ENCODE measurements at places on chromosomes 2 and 18.

- no peak for DNase-seq
Observed at GRCh38 chr2:47315475-47315874, 87.5 kb upstream of the MSH2 start.

GRCh38 chr2:200100027-200100426, 144.6 kb downstream of the MAIP1 start:
- no peak for DNase-seq

- DNase-seq = no peak
Observed at GRCh38 chr2:60556576-60557485, 3.4 kb upstream of the BCL11A start.

DNA sequence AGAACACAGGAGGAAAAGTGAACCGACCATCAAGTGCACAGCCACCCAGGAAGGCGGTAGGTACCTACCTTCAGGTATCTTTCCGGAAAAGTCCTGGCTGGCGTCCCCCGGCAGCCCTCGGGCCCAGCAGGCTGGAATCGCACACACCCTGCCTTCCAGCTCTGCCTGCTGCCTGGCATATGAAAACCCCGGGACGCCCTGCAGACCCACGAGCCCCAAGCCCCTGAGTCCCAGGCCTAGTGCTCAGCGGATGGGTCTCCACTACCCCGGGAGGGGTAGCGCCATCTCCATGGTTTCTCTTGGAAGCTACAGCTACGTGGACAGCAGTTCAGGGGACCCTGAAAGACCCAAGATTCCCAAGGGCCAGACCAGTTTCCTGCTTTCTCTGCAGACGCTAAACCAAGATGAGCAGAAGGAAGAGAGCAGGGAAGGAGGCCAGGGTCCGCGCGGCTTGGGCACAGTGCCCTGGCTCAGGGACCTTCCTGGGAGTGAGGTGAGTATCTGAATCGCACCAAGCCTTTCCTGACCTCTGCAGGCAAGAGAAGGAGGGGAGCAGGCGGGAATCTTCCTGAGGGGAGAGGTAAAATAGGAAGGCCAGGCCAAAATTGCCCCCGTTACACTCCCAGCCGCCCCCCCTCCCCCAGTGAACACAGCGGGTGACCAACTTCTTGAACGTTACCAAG, 80.4 kb downstream of the ARHGEF4 start:
- no peak for DNase-seq

DNA sequence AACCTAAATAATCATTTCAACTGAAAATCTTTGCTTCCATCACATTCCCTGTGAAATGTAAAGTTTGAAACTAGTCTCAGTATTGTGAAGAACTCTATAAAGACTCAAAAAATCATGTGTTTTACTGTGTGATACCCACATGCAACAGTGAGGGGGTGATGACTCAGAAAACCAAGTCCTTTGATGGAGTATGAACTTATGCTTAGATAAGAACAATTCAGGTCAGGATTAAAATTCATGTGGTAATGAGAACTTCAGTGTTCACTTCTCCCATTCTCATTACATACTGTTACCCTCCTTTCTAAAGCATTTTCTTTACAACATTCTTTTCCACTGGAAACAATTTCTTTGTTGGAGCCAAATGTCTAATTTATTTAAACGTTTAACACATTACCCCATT, 360.2 kb downstream of the FSIP2 start:
- DNase-seq = no peak

- DNase-seq = peak; percentile 35
Observed at GRCh38 chr2:180291060-180291459, 284.0 kb upstream of the CWC22 start.

All from AG09309 (cell line).